Renal cortical epithelial cell (primary cell): ENCODE measurements at places on chromosomes 12 and 14. TPM values are rescaled to one million over a fixed set of nuclear protein-coding genes. Genes with fewer than 3 reads are reported as not detected.

DNA sequence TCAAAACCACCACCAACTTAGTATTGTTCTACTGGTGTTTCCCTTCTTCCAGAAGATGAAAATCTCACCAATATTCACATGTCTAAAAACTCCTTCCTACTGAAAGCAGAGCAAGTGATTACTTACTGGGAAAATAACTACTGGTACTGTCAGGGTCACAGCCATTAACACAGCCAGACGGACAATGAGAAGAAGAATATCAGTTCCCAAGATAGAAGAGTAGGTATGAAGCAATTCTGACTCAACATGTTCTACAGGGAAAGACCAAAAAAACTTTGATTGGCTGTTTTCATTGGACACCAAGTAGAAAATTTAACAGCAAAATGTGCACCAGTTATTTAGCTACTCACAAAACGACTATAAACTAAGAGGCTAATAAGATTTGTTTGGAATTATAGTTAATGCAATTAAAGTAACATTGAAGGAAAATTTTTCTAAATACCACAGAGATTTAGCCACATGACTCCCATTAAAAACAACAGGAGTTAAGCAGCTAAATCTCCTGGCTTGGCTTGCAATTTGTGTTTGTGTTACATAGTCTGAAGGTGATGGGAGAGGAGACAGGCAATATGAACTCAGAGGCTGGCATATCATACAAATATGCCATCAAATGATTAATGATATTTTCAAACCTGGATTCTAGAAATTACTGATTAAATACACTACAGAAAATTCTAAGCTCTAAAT lies 9.5 kb downstream of the SLC38A2 start:
- DNase-seq: no peak

DNA sequence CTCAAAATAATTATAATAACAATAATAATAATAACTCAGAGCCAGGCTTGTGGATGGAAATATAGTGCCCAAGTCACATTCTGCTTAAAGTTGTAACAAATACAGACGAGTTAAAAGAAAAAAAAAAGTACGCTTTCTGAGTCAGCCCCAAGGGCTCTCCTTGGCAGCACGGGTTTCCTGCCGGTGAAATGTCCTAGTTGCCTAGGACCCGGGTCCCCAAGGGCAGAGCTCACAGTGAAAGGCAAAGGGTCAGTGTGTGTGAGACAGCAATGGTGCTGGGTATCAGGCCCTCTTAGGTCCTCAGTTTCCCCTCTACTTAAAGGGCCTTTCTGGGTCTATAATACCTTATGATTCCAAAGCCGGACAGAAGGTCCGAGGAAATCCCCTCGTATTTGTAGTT lies 96.3 kb upstream of the CLMN start:
- no peak for DNase-seq

GRCh38 chr12:106894774-106895173 lies 60.9 kb upstream of the TMEM263 start:
- DNase-seq: peak; percentile 29

DNA sequence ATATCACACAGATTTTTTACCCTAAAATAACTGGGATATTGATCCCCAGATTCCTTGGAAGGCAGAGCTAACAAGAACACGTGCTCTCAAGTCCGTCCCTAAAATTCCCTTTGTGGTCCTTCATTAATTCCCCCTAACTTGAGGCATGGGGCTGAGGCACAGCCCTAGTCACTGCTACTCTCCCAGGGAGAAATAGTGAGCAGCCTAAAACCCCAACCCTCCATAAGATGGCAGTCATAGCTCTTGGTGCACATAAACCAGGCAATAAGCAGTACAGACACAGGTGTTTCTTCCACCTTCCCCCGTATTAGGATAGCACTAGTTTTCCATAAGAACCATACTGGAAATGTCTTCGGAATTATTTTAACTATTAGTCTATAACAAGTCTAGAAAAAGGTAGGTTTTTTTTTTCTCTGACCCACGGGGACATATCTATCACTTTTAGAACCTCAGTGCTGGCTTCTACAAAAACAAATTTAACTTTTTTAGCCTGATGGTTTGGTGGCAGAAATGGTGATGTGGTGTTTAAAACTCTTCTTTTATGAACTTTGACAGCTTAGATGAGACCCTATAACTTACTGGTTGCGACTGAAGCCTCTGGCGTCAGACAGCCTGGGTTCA lies 3.1 kb upstream of the ARHGEF40 start:
- no peak for DNase-seq

The P2RX7 gene
- total RNA-seq: 0.10 and 0.52 TPM in 2 replicates
